Thymus (tissue), 14 donors: ENCODE measurements at places on chromosomes 2 and 18. TPM values are rescaled to one million over a fixed set of nuclear protein-coding genes. Genes with fewer than 3 reads are reported as not detected.

- no peaks in the 10 kb centered on the region for H3K4me1 ChIP-seq
- no peaks in the 10 kb centered on the region for H3K36me3 ChIP-seq
- DNase-seq: no peak
- no peak overlapping the region for H3K27ac ChIP-seq
Measured at GRCh38 chr18:78822171-78822948, 157.3 kb upstream of the SALL3 start.

DSC3 gene
- total RNA-seq: 6.9 TPM

DNA sequence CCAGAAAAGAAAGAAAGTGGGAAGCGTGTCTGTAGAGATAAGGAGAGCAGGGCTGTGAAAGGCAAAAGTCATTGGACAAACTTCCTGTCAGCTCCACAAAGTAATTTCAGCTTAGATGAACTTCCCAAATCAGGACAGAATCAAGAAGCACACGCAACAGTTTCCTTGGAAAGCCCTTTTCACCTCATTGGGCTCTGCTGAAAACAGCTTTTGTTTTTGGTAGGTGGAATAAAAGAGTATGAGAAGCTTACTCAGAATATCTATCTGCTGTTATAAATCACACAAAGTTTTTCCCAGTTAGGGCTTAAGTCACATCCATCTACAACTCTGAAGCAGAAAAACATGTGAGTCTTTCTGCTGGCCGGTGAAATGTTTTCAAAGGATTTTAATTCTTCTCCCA is 42.4 kb upstream of the EFEMP1 start:
- H3K27ac ChIP-seq: no peak overlapping the region
- no peak for DNase-seq
- no peaks in the 10 kb centered on the region for H3K36me3 ChIP-seq
- H3K4me3 ChIP-seq: no peak overlapping the region

GRCh38 chr2:85772019-85772745 is 18.4 kb downstream of the ATOH8 start:
- H3K4me3 ChIP-seq: no peak overlapping the region
- H3K36me3 ChIP-seq: no peaks in the 10 kb centered on the region
- peaks cover 14% of the 10 kb centered on the region for H3K4me1 ChIP-seq
- H3K27me3 ChIP-seq: peaks cover 49% of the 10 kb centered on the region

LOXL3 gene
- total RNA-seq: 1.4 TPM

DNA sequence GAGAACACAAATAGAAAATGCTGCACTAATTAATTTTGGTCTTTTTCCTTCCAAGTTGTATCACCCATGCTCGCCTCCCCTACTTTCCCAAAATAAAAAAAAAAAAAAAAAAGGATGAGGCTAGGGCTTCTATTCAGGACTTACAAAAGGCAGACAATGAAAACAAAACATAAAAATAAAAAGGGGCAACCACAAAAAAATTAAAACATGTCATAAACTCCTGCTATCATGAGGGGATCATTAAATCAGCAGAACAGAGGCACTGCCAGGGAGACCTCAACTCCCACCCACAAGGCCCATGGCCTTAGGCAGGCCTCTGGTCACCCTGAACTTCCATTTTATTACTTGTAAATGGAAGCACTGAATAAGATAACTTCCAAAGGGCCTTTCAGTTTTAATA is 23.3 kb downstream of the EPB41L3 start:
- no peak for DNase-seq
- H3K27ac ChIP-seq: no peak overlapping the region
- no peaks in the 10 kb centered on the region for H3K27me3 ChIP-seq
- H3K36me3 ChIP-seq: no peaks in the 10 kb centered on the region
- no peaks in the 10 kb centered on the region for H3K4me1 ChIP-seq

DNA sequence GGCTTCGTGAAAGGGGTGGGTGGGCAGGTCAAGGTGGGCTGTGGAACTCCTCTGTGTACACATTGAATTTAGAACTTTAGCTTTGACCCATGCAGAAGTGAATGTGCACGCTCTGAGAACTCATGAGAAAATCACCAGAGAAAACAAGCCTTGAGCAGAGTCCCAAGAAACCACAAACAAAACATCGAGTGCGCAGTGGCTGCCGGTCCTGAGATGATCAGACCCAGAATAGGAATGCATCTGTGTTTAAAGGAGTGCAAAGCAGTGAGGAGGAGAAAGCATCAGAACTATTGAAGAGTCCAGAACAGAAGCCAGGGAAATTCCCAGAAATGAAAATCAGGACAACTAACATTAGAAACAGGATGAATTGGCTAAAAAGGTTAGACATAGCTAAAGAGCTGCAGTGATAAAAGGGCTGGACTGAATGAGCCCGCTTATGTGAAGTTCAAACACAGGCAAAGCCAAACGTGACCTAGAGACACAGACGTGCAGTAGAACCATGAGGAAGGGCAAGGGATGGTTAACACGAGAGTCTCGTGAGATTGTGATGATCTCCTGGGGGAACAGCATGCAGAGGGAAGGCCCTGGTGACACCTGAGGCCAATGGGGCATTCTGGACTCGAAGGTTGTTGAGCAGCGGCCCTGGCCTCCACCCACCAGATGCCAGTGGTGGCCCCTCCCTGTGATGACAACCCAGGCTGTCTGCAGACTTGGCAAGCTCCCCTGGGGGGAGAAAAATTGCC is 16.4 kb upstream of the TXNL4A start:
- H3K36me3 ChIP-seq: no peaks in the 10 kb centered on the region
- no peaks in the 10 kb centered on the region for H3K4me1 ChIP-seq
- H3K27me3 ChIP-seq: no peaks in the 10 kb centered on the region
- H3K4me3 ChIP-seq: no peak overlapping the region
- no peak for DNase-seq

GRCh38 chr2:85843543-85843942 is 45.2 kb downstream of the ST3GAL5 start:
- no peaks in the 10 kb centered on the region for H3K27me3 ChIP-seq
- no peak overlapping the region for H3K4me3 ChIP-seq
- H3K4me1 ChIP-seq: no peaks in the 10 kb centered on the region
- no peak overlapping the region for H3K27ac ChIP-seq
